ENCODE measurements at places on chromosomes 7 and 10.

DNA sequence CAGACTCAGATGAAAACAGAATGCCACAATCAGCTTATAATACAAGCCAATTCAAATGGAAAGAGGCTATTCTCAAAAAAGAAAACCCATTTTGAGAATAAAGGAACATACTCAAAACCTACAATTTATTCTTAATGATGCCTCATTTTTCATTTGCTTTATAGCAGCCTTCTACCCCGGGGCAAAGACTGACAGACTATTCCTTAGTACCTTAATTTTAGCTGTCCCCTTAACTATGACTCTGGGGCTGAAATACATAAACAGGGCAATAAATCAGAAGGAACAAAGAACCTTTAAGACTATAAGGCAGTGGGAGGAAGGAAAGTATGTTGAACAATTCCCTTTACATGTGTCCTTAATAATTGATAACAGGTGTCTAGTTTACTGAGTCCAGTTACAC lies 76.8 kb downstream of the TMEM106B start:
- no peak for DNase-seq
- H3K4me1 ChIP-seq, result no peaks in the 10 kb centered on the region
- H3K36me3 ChIP-seq, result no peaks in the 10 kb centered on the region
- H3K4me3 ChIP-seq, result no peak overlapping the region
- H3K27ac ChIP-seq, result no peak overlapping the region

GRCh38 chr10:32687116-32687515 lies 241.2 kb downstream of the CCDC7 start:
- H3K36me3 ChIP-seq, result no peaks in the 10 kb centered on the region
- no peak for DNase-seq
- H3K4me1 ChIP-seq, result no peaks in the 10 kb centered on the region
- H3K27me3 ChIP-seq, result no peaks in the 10 kb centered on the region

DNA sequence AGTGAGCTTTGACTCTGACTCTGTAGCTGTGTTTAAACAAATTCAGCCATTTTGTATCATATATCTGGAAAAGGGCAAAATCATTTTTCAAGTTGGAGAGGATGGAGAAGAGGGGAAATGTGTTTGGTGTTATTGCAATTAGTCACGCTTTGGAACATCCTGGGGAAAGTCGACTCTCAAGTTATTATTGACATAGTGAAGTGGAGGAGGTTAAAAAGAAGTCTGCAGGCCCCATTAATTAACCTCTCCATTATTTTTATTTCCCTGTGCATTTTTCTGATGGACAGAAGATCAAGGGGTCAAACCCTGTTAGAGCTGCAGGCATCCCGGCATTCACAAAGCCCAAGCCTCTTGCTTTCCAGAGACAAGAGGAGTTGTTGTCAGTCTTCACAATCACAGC lies 132.6 kb downstream of the TEX36 start:
- H3K4me1 ChIP-seq, result no peaks in the 10 kb centered on the region
- no peak overlapping the region for H3K4me3 ChIP-seq
- DNase-seq, result no peak
- no peaks in the 10 kb centered on the region for H3K36me3 ChIP-seq

- no peak overlapping the region for H3K4me3 ChIP-seq
- H3K27me3 ChIP-seq, result no peaks in the 10 kb centered on the region
- no peak for DNase-seq
- H3K27ac ChIP-seq, result no peak overlapping the region
- no peaks in the 10 kb centered on the region for H3K4me1 ChIP-seq
Measured at GRCh38 chr10:90890347-90890746, 18.6 kb downstream of the RPP30 start.

DNA sequence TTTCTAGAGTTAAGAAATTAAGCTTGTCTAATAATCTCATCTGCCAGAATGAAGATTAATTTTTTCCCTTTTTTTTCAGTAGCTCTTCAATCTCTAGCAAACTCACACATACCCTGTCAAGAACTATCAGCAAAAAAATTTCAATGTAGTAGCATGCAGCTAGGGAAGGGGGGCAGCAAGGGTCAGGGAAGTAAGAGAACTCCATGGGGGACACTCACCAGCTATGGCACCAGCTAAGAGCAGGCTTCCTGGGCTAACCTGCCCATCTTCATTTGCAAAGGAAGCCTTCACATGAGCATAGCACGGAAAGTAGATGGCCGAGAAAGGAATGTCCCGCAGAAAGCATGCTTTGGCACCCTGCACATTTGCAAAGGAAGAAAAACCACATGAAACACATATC lies 190.4 kb downstream of the SLC25A13 start:
- H3K36me3 ChIP-seq, result no peaks in the 10 kb centered on the region
- no peak overlapping the region for H3K27ac ChIP-seq
- no peak overlapping the region for H3K4me3 ChIP-seq
- H3K27me3 ChIP-seq, result no peaks in the 10 kb centered on the region
- no peaks in the 10 kb centered on the region for H3K4me1 ChIP-seq

DNA sequence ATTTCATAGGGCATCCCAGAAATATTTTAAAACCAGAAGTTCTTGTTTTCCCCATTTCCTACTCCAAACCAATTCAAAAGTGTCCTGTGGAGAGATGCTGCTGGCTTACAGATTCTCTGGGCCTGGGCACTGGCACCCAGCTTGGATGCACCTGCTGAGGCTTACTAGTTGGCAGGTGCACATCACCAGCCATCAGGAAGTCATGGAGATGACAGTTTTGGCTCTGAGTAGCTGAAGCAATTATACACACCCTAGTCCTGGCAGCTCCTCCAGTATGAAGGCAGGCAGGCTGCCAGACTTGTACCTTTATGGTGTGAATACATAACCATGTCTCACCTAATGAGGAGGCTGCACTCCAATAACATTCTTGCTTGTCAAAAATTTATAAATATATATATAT lies 276.6 kb upstream of the GHITM start:
- H3K36me3 ChIP-seq, result no peaks in the 10 kb centered on the region
- no peaks in the 10 kb centered on the region for H3K27me3 ChIP-seq
- H3K4me3 ChIP-seq, result no peak overlapping the region
- no peak overlapping the region for H3K27ac ChIP-seq

All from pancreas (tissue), 10 donors.